ENCODE measurements at places on chromosomes 13 and 19. TPM values are rescaled to one million over a fixed set of nuclear protein-coding genes. Genes with fewer than 3 reads are reported as not detected.
A peak's percentile ranks its signal among the peaks of the same experiment; 100 is the strongest.

The CLEC17A gene
- not detected for total RNA-seq

- DNase-seq = no peak
These were observed 5.1 kb downstream of the CHMP2A start for GRCh38 chr19:58549664-58550361.

DNA sequence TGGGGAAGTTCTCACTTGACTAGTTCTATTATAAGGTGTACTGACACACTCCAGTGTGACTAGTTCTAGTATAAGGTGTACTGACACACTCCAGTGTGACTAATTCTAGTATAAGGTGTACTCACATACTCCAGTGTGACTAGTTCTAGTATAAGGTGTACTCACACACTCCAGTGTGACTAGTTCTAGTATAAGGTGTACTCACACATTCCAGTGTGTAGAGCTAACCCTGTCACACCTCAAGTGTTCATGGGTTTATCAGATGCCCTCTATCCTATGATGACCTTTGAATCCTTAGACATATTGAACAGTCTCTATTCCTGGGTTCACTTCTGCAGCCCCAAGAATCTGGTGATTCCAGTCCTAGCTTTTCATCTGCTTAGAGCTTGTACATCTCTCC lies 54.6 kb upstream of the MYO16 start:
- no peak for DNase-seq

DNA sequence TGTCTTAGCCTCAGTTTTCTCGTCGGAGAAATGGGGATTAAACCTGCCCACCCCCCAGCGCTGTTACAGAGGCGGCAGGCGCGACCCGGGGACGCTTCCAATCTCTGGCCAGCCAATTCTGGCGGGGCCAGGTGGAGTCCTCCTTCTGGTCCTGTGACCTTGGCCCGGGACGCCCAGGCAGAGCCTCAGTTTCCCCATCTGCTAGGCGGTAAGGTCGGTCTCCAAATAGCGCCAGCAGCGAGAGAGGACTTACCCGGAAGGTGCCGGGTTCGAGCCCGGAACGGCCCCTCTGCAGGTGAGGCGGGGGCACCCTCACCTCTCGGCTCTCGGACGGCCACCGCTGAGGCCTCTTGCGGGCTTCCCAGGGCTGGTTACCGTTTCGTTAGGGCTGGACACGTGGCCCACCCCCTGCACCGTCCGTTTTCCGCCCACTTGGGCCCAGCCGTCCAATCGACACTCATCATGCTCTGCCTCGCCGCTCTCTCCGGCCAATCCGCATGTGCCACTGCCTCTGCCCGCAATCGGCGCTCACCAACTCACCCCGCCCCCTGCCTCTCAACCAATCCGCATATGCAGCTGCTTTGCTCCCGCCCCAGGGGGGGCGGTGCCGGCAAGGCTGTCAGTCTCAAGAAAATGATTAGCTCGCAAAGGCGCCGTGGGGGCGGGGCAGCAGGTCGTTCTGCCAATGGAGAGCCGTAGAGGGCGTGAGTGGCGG lies at the start of gene ISOC2:
ISOC2 (minus strand) TSS at position 384 of the 715 bp plus-strand sequence. CDS start 5,156 bp downstream, outside the sequence.
- peak; percentile 100 for DNase-seq

The ADPRHL1 gene
- total RNA-seq = 8.4 TPM

The SHISA7 gene
- not detected for total RNA-seq

DNA sequence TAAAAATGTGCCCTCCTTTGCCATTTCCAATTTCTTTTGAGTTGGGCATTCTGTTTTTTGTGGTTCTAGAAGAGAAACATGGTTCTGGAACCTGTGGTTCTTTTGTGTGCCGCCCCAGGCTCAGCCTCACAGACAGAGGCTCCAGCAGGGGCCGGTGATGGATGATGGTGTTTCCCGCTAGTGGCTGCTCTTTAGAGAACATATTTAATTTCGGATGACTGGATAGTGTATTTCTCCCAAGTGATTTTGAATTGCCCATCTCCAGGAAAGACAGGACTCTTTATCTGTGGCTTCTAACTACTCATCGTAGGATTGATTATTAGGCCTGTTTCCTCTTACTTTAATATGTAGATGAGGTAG lies 75.2 kb downstream of the KL start:
- DNase-seq = no peak

The ZNF317 gene
- total RNA-seq = 24.7 TPM

DNA sequence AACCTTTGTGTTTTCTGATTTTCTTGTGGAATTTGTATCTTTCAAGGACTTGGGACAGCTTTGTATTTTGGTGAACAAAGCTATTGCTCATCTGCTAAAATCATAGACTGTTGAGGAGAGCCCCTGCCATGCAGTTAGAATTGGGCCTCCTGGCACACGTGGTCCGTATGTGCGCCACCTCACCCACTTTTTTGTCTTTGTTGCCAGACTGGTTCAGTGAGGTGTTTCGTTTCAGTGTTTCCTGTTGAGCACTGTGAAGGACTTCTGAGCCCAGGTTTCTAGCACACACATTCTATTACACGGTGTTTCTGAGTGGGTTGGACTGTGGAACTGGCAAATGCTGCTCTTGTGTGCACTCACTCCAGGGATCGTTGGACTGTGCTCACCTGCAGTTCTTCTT lies 37.6 kb upstream of the RNF113B start:
- no peak for DNase-seq

DNA sequence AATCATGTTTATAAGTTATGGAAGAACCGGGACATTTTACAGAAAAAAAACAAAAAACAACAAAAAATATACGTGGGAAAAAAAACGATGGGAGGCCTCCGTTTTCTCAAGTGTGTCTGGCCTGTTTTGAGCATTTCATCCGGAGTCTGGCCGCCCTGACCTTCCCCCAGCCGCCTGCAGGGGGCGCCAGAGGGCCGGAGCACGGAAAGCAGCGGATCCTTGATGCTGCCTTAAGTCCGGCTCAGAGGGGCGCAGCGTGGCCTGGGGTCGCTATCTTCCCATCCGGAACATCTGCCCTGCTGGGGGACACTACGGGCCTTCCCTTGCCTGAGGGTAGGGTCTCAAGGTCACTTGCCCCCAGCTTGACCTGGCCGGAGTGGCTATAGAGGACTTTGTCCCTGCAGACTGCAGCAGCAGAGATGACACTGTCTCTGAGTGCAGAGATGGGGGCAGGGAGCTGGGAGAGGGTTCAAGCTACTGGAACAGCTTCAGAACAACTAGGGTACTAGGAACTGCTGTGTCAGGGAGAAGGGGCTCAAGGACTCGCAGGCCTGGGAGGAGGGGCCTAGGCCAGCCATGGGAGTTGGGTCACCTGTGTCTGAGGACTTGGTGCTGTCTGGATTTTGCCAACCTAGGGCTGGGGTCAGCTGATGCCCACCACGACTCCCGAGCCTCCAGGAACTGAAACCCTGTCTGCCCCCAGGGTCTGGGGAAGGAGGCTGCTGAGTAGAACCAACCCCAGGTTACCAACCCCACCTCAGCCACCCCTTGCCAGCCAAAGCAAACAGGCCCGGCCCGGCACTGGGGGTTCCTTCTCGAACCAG lies 1.8 kb upstream of the APOE start:
- DNase-seq = peak; percentile 68

- no peak for DNase-seq
These were observed 1.8 kb downstream of the RABAC1 start for GRCh38 chr19:41957161-41957837.

DNA sequence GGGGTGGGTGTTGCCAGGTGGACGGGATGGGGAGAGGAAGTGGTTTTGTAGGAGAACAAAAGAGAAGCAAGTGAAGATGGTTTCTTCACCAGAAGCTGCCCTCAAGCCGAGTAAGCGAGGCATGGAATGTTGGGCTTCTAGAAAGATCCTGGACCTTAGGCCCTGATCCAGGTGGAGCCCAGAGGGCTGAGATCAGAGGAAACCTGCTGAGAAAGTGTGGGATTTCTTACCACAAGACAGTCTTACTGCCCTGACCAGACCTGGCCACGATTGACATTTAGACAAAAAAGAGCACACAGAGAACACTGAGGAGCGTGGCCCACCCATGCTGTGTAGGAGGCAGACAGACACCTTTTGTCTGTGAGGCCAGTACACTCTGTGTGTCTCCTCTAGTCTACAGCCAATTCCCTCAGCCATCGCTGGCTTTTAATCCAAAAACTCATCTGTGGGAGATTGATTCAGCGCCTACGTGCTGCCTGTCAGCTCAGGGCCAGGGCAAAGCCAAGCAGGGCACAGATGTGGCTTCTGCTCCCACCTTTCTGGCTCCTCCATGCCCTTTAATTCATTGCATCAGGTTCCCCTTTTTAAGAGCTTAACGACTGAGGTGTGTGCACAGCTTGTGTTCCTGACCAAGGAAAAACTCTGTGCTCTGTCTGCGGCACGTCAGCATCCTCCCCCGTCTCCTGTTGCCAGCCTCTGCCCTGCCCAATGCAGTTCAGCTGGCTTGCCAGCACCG lies 123.3 kb downstream of the AKAP11 start:
- DNase-seq = no peak

GRCh38 chr13:18998389-18998788 lies 183.2 kb downstream of the TUBA3C start:
- no peak for DNase-seq

DNA sequence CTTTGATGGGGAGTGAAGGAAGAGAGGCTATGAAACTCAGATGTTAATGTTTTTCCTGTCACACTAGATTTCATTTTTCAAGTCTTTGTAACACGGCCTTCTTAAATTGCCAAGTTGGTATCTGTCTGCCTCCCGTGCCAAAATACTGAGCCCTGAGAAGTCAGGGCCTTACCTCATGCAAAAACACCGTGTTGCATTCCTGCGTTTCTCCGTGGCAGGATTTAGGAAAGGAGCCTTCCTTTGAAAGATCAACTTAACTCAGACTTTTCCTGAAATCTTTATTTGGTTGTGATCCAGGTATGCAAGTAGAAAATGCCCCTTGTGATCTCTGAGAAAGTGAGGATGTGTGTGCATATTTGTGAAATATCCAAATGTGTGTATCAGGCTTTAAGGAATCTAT lies 1291.0 kb upstream of the SLC10A2 start:
- DNase-seq = peak; percentile 30

DNA sequence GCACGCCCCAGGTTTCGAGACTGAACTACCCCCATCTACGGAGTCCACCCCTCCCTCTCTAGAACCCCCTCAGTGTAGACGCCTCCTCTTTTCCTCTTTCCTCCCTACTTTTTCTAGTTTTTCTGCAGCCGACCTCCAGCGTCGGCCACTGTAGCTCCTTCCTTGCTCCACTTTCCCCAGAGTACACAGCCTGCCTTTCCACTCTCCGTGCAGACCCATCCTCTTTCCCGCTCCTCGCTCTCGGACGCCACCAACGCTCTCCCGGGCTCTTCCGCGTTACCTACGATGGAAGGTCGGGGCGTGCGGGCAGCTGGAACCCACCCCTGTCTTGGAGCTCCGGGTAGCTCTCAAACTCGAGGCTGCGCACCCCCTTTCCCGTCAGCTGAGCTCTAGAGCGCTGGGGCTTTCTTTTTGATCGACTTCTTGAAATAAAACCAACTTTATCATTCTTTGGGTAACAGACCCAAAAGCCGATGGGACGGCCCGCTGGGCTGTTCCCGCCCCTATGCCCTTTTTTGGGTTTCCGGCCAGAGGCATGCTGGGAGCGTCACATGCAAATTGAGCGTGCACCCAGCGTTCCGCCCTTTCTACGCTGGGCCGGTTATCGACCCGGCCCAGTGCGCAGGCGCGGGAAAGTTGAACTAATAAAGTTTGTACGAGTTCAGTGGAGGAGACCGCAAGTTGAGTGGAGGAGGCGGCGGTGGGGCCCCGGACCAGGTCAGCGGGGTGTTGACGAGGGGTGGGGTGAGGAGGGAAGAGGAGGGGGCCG lies at the start of the genes BCL2L12 and IRF3:
BCL2L12 (plus strand) TSS at position 583 of the 769 bp plus-strand sequence. CDS start 760 bp downstream, outside the sequence.
IRF3 (minus strand) TSS at position 507 of the 769 bp plus-strand sequence. CDS start 1,019 bp downstream, outside the sequence.
- DNase-seq = peak; percentile 98

DNA sequence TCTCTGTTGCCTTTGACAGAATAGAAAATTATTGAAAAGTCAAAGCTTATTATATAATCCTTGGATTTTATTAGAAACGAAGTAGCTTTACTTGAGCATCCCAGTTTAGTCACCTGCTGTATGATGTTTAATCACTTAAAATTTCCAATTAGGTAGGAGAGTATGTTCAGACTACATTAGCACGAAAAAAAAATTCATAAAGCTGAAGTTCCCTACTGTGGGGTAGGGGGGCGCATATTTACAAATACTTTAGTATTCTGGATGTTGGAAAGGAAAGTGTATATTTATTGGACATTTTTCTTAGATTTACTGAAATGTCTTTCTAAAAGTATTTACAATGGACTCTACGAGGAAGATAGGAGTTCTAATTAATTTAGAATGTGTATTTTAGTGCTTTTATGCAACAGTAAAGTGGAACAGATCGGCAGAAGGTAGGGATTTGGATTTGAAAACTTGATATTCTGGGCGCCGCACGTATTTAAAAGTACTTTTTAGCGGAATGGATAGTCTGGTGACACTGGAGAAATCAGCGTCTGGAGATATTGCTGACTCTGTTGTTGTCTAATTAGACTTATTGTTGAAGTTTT lies 1.9 kb downstream of the CDK8 start:
- peak; percentile 13 for DNase-seq

The CALR3 gene
- not detected for total RNA-seq

The TMEM238 gene
- not detected for total RNA-seq

DNA sequence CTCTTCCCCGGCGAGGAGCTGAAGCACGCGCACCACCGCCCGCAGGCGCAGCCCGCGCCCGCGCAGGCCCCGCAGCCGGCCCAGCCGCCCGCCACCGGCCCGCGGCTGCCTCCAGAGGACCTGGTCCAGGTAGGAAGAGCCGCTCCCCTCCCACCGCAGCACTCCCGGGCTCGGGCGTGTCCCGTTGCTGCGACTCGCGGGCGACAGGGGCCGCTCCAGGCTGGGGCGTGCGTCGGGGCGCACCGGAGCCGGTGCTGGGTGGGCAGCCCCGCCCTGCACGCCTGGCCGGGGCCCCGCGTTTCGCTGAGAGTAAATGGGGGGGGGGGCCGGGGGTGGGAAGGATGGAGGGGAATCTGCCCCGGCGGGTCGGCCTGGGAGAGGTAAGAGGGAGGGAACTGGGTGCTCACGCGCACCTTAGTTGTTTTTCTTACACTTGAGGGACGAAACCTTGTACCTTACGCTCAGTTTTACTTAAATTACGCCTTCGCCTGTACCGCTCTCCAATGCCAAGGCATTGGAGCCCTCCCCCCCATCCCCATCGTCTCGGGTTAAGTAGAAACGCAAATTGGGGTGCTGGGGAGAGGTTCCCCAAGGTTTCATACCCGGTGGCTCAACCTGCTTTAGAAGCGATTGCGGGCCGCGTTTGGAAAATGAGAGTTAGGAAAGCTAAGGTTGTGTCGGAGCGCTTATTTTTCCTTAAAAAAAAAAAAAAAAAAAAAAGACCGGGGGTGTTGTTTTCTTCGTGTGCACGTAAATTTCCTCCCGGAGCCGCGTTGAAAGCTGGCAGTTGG lies 850 bp downstream of the KLF5 start:
- peak; percentile 66 for DNase-seq
